ENCODE measurements at places on chromosomes 3 and 15.

GRCh38 chr3:81998907-81999306 is 237.5 kb upstream of the GBE1 start:
- no peak for DNase-seq

DNA sequence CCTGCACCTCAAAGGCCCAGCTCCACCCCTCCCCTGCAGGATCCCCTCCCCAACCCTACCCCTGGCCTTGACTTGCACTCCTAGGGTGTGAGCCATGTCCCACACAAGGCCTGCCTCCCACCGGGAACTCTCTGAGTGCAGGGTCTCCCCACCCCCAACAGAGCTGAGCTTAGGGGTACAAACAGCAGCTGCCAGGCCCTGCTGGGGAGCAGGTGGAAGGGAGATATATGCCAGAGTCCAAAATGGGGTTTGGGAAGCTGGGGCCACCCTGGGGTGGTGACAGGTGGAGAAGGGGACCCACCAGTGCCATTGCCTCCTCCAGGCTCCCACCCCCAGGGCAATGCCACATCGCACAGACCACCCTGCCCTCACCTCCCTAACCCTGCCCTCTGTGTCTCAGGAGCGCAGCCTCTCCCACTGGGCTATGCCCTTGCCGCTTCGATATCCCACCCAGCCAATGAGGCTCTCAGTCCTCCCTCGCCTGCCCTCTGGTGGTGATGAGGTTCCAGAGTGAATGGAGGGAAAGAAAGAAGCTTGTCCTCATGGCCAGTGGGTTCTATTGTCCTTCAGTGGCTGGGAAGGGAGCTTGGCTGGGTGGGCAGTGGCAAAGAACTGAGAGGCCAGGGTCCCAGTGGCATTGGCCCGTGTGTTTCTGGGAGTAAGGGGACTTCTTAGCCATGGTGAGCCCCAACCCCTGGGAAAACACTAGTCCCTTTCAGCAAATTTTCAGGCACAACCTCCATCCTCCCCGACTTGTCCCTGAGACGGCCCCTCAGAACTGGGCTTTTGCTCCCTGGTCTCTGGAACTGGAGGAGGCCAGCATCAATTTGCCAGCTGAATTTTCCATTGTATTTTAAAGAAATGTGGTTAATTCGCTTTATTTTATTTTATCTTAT is 46.8 kb downstream of the CYP11A1 start:
- peak; percentile 10 for DNase-seq

DNA sequence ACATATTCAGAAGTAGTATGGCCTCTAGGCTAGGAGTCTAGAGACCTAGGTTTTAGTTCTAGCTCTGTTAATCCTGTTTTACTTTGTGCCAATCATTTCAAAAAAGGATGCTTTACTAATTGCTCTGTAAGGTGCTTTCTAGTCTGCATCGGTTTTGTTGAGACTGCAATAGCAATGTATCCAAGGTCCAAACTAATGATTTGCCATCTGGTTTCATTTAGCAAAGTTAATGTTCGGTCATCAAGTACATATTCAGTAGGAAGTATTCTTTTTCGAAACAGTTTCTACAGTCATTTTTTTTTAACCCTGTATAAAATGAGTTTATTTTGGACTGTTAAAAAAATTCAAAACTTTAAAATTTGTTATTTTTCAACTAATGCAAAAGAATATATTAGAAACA is 2.0 kb upstream of the GALK2 start:
- no peak for DNase-seq

DNA sequence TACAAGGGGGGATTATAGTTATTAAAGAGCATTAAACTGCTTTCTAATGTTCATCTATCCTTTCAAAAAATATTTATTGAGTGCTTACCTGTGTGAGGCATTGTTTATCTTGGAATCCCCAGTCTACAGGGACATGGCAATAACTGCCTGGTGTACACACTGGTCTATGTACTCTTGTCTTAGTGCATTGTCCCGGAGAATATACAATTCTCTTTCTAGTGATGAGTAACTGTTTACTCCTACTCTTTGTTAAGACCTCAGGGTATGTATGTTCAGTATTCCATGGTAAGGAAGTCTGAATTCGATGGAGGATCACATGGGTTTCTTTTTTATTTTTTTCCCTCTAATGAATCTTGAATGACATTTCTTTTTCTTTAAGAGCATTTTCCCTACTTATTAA is 772.4 kb upstream of the NR2F2 start:
- no peak for DNase-seq

GRCh38 chr15:70672081-70672480 is 91.3 kb downstream of the UACA start:
- DNase-seq, result no peak

GRCh38 chr3:188267790-188268335 is 113.9 kb downstream of the LPP start:
- no peak for DNase-seq

GRCh38 chr3:89690646-89691045 is 583.2 kb downstream of the EPHA3 start:
- DNase-seq, result no peak

- DNase-seq, result no peak
Observed at GRCh38 chr3:124201786-124202185, 209.9 kb upstream of the ROPN1 start.

DNA sequence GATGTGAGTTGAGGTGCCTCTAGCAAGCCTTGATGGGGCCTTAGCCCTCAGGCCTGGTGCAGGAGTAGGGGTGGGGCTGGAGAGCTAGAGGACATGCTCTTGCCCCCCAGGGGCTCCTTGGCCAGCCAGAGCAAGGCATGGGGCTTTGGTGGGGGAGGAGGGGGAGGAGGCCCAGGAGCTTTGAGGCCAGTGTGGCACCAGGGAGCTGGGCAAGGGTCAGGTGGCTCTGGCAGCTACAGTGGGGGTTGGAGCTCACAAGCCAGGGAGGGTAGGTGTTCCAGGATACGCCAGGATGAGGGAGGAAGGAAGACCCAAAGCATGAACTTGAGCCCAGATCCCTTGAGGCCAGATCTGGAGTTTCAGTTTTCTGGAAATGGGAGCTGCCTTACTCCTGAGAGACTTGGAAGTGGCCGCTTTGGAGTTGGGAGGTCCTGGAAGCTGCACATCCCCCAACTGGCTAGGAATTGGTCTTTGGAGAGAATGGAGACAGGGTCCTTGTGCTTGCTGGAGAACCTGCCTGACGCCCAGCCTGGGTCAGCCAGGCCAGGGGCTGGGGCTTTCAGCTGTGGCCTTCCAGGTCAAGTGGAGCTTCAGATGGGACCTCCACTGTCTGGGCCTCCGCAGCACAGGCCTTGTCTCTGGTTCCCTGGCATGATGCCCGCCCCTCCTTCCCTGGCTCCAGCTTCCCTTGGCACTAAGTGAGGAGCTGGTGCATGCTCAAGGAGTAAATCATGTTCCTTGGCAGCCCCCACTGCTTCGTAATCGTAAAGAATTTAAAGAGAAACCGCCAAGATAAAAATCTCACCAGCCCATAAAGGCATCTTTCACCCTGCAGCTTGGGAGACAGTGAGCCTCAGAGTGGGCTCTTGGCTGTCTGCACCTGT is 8.7 kb downstream of the SEMA3F start:
- no peak for DNase-seq

DNA sequence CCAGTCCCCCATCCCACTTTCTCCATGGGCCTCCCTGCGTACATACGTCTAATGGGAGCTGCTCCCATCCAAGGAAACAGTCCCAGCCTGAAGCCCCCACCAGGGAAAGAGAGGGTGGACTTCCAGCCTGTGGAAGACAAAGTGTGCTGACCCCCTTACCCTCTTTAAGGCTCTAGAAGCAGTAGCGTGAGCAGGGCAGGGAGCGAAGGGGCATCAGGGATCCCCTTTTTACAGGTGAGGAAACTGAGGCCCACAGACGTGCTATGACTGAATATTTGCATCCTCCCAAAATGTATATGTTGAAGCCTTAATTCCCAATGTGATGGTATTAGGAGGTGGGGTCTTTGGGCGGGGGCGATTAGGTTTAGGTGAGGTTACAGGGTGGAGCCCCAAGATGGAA is 83.4 kb downstream of the TOP2B start:
- no peak for DNase-seq

DNA sequence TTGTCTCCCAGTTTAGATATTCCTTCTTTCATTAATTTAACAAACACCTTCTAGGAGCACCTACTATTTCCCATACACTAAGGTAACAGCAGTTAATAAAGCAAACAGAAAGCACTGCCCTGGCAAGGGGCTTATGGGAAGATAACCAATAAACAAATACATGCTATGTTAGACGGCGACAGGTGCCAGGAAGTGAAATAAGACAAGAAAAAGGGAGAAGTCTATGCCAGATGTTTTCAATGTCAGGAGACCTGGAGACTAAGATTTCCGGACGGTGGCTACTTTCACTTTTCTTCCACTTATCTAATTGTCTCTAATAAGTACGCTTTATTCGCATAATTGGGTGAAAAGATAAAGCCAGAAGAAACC is 32.5 kb upstream of the ZNF445 start:
- DNase-seq, result peak; percentile 44

- DNase-seq, result no peak
Observed at GRCh38 chr3:172103724-172104123, 64.3 kb downstream of the FNDC3B start.

DNA sequence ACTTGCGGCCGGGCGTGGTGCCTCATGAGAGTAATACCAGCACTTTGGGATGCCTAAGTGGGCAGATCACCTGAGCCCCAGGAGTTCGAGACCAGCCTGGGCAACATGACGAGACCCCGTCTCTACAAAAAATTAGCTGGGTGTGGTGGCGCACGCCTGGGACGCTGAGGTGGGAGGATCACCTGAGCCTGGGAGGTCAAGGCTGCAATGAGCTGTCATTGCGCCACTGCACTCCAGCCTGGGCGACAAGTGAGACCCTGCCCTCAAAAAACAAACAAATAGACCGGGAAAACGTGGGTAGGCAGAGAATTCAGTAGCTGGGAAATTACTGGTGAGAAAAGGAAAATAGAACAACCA is 667 bp downstream of the UMPS start:
- DNase-seq, result no peak

GRCh38 chr3:141115789-141116541 is 64.8 kb downstream of the SPSB4 start:
- no peak for DNase-seq

GRCh38 chr3:50192689-50193141 is 1.3 kb downstream of the GNAT1 start:
- peak; percentile 76 for DNase-seq

GRCh38 chr15:38516626-38517025 is 48.0 kb downstream of the RASGRP1 start:
- no peak for DNase-seq

DNA sequence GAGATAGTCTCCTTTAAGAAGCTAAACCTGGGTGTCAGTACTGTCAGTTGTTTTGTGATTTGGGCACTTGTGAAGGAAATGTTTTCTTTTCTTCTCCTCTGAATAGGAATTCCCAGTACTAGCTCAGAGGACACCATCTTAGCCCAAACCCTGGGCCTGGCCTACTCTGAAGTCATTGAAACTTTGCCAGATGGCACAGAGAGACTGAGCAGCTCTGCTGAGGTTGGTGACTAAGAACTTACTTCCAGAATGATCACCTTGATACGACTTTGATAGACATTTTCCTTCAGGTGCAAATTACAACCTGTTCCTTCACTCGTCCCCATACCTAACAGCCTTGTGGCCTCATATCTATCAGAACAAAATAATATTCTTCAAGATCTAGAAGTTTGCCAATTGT is 100.2 kb downstream of the LARS2 start:
- DNase-seq, result no peak

DNA sequence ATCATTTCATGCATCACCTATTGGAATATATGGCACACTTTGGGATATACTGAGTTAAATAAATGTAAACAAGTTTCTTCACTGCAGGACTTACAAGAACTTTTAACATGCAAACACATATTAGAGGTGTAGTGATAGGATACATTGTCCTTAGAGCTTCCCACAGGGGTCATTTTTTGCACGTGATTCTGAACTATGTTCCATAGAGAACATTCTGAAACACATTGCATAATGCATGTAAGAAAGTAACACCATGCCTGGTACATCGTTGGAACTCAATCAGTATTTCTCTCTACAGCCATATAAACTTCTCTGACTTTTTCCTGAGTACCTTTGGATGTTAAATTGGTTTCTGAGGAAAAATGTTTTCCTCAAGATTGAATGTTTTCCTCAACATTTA is 28.3 kb downstream of the MRAS start:
- no peak for DNase-seq

DNA sequence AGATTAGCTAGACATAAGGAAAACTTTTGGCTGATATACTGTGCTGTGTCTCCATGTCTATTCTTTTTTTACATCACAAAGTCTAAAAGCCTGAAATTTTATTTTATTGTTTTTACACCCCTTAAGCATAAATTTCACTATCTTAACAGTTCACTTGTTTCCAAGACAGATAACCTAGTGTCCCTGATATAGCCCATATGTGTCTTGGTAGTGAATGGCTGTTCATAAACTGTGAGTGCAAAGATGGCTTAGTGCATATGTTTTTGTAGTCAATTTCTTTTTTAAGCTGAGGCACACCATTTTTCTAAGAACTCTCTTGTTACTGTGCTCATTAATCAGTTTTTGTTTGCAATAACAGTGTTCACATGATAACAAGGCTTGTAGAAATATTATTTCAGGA is 381.1 kb downstream of the OXSM start:
- no peak for DNase-seq

- no peak for DNase-seq
Observed at GRCh38 chr3:59812237-59813147, 762.7 kb upstream of the CFAP20DC start.

DNA sequence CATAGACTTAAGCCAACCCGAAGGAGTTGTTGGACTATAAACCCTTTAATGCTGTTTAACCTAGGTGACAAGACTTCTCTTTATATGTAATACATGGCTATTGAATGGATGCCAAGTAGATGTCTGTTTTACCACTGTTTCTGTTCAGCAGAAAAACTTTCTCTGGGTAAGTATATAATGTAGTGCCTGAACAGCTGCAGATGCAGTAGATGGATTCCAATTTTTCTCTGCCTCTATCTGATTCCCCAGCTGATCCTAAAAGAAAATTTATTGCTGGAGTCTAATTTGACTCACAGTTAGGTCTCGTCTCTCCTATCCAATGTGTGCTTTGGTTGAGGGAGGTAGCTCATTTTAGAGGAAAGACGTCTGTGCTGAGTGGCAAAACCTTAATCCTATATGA is 256.5 kb upstream of the CBLB start:
- no peak for DNase-seq

- no peak for DNase-seq
Observed at GRCh38 chr15:83716605-83717004, 62.7 kb downstream of the ADAMTSL3 start.

DNA sequence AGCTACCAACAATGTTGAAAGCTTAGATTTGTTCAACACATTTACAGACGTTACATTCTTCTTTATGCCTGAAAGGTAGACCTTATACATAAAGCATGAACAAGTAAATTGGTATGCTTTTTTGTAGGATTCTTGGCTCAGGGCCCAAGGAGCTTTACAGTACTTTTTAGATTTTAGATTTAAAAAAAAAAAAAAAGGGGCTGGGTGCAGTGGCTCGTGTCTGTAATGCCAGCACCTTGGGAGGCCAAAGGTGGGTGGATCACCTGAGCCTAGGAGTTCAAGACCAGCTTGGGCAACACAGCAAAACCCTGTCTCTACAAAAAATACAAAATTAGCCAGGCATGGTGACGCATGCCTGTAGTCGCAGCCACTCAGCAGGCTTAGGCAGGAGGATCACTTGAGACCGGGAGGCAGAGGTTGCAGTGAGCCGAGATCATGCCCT is 39.7 kb downstream of the MEF2A start:
- DNase-seq, result no peak

GRCh38 chr15:77487469-77487842 is 66.8 kb downstream of the HMG20A start:
- peak; percentile 7 for DNase-seq

GRCh38 chr3:163919154-163919553 is 1159.1 kb downstream of the SI start:
- no peak for DNase-seq

GRCh38 chr3:59567661-59568060 is 517.8 kb upstream of the CFAP20DC start:
- no peak for DNase-seq

Data from CD4-positive, alpha-beta T cell (primary cell).